ENCODE measurements at places on chromosomes 3 and 15. TPM values are rescaled to one million over a fixed set of nuclear protein-coding genes. Genes with fewer than 3 reads are reported as not detected.

The C3orf70 gene
- total RNA-seq: not detected

DNA sequence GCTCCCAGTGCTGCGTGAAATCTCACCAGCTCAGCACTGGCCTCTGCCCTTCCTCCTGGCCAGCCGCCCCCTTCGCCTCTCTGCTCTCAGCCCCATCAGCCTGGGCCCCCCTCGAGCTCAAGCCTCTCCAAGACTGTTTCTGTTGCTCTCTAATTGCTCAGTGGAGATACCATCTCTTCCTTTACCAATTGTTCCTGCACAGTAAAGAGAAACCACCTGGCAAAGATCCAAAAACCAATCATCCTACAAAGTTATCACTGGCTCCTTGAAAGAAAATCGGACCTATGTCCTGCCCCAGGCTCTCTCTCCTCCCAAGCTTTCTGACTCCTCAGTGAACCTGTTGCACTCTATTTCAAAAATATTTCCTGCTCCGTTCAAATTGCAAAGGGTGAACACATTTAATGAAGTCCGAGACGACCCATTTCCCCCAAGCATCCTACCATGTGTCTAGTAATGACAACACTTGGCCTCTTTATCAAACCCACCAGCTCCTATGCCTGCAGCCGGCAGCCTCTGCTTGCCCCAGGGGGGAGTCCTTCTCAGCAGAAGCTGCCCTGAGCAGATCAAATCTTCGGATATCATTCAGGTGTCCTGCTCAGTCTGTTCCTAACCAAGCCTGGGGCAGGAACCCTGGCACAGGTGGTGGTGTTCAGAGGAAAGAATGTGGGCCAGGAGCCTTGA lies 53.7 kb upstream of the FAM174B start:
- no peaks in the 10 kb centered on the region for H3K36me3 ChIP-seq
- peaks cover 14% of the 10 kb centered on the region for H3K27me3 ChIP-seq
- no peak overlapping the region for H3K4me3 ChIP-seq
- H3K4me1 ChIP-seq: peaks cover 3% of the 10 kb centered on the region
- no peak for DNase-seq

The KY gene
- not detected for total RNA-seq

The MYO5C gene
- total RNA-seq: 0.94 TPM

- no peak for DNase-seq
- no peaks in the 10 kb centered on the region for H3K27me3 ChIP-seq
- no peaks in the 10 kb centered on the region for H3K36me3 ChIP-seq
- H3K27ac ChIP-seq: no peak overlapping the region
- H3K4me1 ChIP-seq: no peaks in the 10 kb centered on the region
These were observed 291.2 kb upstream of the RBMS3 start for GRCh38 chr3:28989646-28990089.

DNA sequence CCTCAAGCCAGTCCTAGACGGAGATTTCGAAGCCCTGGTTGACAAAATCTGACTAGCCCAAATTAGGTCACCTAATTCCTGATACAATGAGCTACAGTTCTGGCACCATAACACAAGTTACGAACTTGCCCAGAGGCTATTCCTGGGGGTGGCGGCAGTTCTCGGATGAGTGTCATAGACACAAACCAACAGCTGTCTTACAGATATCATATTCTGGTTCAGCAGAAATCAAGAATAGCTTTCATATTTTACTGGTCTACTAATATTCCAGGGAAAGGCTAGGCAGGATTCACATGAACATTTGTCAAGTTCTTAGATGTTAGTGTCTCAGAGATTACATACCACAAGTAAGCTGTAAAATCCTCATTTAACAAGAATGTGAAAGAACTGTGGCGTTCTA lies 8.8 kb downstream of the ANAPC13 start:
- H3K27me3 ChIP-seq: no peaks in the 10 kb centered on the region
- no peak for DNase-seq
- peaks cover 18% of the 10 kb centered on the region for H3K36me3 ChIP-seq
- H3K4me3 ChIP-seq: no peak overlapping the region
- H3K27ac ChIP-seq: no peak overlapping the region

- H3K27me3 ChIP-seq: no peaks in the 10 kb centered on the region
- H3K4me1 ChIP-seq: no peaks in the 10 kb centered on the region
- H3K27ac ChIP-seq: no peak overlapping the region
- H3K4me3 ChIP-seq: no peak overlapping the region
These were observed 109.8 kb downstream of the XRN1 start for GRCh38 chr3:142337994-142338393.

The LTK gene
- 0.30 TPM for total RNA-seq

Data from activated CD8-positive, alpha-beta memory T cell treated with anti-CD3 and anti-CD28 coated beads, Interleukin-2, amount 10 ng/mL, durations not matched to agents 7 days and 5 days (primary cell).